ENCODE measurements at places on chromosomes 2 and 18. TPM values are rescaled to one million over a fixed set of nuclear protein-coding genes. Genes with fewer than 3 reads are reported as not detected.

DNA sequence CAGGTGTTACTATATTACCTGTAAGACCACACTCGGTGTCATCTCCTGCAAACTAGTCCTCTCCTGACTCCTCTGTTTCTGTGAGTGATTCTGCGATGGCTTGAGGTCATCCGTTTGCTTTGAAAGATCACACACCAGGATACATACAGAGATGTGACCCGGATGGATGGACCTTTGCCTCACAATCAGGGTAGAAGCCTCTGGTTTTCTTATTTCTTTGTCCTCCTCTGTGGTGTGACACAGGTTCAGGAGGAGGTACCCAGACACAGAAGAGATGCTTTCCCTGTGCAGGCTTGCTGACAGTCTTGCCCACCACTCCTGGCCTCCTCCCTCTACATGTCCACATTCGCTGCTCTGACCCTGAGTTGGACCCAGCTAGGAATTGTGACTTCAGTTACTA is 34.6 kb downstream of the PSD4 start:
- DNase-seq = no peak

DNA sequence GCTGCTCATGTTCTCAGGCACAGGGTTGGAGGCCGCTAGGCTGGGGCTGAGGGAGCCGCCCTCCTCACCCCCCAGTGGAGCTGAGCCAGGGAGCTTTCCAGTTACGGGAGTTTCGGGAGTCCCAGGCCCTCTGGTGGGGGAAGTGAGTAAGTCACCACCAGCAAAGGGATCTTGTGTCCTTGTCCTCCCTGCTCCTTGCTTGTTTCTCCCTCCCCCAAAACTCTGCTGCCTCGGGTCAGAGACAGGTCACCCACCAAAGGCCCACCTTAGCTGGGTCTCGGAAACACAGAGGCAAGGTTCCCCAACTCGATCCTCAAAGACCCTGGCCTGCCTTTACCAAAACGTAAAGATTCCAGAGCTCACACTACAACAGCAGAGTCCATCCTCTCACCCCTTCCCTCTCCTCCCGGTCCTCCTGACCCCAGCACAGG is 60.5 kb upstream of the POMC start:
- DNase-seq = no peak

The LRP1B gene
- total RNA-seq = 0.28 TPM

DNA sequence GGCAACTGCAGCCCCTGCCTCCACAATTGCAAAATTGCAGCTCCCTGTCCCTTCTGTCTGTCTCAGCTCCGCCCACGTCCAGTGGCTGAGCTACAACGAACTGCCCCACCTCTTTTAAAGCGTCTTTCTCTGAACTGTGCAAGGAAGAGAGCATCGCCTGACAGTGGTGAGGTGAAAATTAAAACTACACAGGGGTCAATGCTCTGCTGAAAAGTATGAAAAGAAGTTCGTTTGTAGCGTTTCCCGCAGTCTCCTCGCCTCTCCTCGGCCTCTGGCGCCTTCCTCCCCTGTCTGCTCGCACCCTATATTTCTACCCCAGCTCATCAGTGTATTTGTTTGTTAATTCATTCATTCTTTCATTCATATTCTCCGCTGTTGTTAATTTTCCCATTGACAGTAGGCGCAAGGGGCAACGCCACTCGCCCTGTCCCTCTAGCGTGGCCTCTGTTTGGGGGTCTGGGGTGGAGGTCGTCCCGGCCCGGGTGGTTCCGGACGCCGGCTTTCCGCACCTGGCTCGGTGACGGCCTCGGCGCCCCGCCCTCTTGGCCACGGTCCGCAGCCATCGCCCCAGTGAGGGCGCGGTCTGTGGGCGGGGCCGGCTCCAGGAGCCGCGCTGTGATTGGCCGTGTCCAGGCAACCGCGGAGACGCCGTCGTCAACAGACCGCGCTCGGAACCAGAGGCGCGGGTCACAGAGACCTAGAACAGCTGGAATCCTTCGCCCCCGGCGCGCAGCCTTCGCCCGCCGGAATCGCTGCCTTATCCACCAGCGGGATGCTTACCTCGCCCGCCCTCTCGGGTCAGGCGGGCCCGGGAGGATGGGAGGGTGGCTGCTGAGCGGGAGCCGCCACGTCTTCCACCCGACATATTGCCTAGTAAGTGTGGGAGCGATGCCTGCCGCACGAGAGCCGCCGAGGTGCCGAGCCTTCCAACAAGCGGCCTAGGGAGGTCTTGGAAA is at the start of gene VWA3B:
Gene VWA3B (plus strand): TSS at position 677 of the 956 bp plus-strand sequence. CDS start 5,926 bp downstream, outside the sequence.
- DNase-seq = no peak

The BOLA3 gene
- 17.2 TPM for total RNA-seq

The CDK5R2 gene
- total RNA-seq = not detected

GRCh38 chr2:200617156-200618053 is 31.6 kb downstream of the AOX1 start:
- DNase-seq = no peak

DNA sequence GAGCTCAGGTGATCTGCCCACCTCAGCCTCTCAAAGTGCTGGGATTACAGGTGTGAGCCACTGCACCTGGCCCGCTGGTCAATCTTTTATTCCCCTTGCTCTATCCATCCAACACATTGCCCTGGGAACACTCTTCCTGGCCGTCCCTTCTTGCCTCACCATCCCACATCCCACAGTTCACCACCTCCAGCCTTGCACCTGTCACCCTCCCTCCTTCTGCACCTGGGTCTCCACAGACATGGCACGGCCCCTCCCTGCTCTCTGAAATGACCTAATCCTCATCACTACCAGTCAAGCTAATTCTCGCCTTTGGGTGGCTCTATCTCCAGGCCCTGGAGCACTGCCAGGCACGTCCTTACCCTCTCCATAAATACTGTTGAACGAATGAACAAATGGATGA is 116.9 kb upstream of the TEX51 start:
- DNase-seq = no peak

GRCh38 chr18:11146238-11146946 is 3.0 kb downstream of the PIEZO2 start:
- DNase-seq = no peak

GRCh38 chr2:71530641-71531332 is 77.4 kb downstream of the DYSF start:
- no peak for DNase-seq

The POTEC gene
- total RNA-seq = not detected

The PTPRN gene
- total RNA-seq = not detected

All from thoracic aorta (tissue), 2 donors.